ENCODE measurements at places on chromosomes 2 and 18.

DNA sequence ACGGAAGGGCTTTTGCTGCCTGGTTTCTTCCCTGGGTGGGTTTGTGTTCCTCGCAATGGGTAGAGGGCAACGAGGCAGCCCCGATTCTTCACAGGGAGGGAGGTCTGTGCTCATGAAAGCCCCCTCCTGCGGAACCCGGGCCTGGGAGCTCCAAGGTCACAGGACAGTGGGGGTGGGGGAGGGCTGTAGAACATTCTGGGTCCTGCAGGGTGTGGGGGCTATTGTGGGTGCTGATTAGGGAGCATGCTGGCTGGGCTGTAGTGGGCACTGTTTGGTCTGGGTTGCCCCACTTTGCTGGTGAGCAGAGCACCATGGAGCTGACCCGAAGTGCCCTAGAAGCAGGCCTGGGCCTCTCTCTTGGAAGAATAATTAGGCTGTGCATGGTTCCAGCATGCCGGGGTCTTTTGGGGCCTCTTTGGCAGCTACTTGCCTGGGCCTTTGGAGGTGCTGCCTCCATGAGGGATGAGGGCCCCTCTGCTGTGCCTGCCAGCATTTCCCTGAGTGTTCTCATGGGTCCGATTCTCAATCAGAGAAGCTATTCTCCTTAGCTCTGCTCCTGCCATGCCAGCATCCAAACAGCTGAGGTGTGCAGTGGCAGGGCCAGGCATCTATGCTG is 232.2 kb upstream of the HS6ST1 start:
- DNase-seq, result no peak

GRCh38 chr2:14524803-14525080 is 107.8 kb upstream of the LRATD1 start:
- no peak for DNase-seq

GRCh38 chr2:89823556-89823955 is 1132.1 kb downstream of the RPIA start:
- DNase-seq, result no peak

- no peak for DNase-seq
Observed at GRCh38 chr2:205857520-205858237, 175.4 kb downstream of the NRP2 start.

GRCh38 chr2:62787386-62787785 is 81.9 kb downstream of the EHBP1 start:
- DNase-seq, result no peak

DNA sequence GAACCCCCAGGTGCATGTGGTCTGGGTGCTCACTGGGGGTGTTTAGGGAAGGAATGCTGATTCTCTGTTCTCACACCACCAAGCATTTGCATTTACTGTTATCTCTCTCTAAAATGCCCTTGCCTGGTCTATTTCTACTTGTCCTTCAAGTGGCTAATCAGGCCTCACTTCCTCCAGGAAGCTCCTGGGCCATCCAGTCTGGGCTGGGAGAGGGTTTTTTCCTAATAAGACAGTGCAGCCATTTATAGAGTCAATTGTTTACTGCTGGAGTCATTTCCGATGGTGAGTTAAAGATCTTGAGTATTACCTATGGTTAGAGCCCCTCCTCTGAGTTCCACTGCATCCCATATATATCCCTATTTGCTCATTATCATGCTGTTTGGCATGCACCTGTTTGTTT is 25.2 kb upstream of the ITGA6 start:
- no peak for DNase-seq

- DNase-seq, result no peak
Observed at GRCh38 chr2:154655499-154655898, 43.0 kb upstream of the KCNJ3 start.

GRCh38 chr2:196101325-196101991 is 32.8 kb upstream of the DNAH7 start:
- no peak for DNase-seq

GRCh38 chr2:170122883-170123547 is 54.9 kb upstream of the MYO3B start:
- DNase-seq, result no peak

- DNase-seq, result no peak
Observed at GRCh38 chr2:231008131-231008530, 12.2 kb downstream of the SPATA3 start.

- no peak for DNase-seq
Observed at GRCh38 chr2:235216901-235217300, 265.1 kb downstream of the SH3BP4 start.

- DNase-seq, result no peak
Observed at GRCh38 chr2:1556776-1557466, 143.7 kb downstream of the TPO start.

GRCh38 chr2:141741652-141742051 is 389.2 kb downstream of the LRP1B start:
- no peak for DNase-seq

- DNase-seq, result no peak
Observed at GRCh38 chr2:112183327-112184025, 45.3 kb downstream of the FBLN7 start.

GRCh38 chr2:144267239-144267638 is 252.7 kb downstream of the ZEB2 start:
- DNase-seq, result no peak

- DNase-seq, result no peak
Observed at GRCh38 chr2:175137793-175138192, 30.2 kb downstream of the ATF2 start.

GRCh38 chr18:65924904-65925303 is 174.1 kb downstream of the CDH7 start:
- DNase-seq, result no peak

DNA sequence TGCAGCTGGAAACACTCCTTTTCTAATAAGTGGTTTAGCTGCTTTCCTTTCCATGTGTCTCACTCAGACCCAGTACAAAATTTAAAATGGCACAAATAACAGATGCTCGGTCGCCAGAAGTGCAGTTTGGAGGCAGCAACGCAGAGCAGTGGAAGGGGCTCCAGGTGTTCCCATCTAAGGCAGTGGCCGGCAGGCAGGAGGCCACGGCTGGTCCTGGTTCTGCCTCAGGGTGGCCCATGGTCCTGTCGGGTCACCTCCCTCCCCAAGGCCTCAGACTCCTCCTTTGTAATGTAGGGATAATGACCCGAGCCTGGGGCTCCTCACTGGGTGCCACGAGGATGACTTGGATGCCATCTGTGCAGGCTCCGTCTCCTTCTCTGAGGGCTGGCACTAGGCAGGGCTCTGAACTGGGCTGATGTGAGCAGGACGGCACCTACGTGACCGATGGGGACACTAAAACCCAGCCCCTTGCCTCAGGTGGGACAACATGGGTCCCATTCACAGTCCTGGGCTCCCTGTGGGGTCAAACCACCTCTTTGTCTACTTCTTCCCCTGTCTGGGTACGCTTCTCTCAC is 80.9 kb upstream of the SLC66A3 start:
- no peak for DNase-seq

DNA sequence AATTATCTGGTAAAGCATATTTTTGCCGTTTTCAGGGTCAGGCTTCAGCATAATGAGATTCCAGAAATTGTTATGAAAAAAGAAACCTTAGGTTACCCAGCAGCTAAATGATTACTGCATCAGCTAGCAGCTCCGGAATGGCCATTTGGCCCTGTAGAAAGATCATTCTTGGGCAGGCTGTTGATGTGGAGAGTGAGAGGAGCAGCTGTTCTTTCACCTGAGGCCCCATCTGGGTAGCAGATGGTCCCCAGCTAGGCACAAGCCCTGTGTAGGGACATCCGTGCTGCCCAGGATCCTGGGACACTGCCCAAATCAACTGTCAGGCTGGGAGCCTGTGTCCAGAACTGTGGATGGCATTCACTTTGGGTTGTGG is 61.8 kb downstream of the NEDD4L start:
- DNase-seq, result no peak

DNA sequence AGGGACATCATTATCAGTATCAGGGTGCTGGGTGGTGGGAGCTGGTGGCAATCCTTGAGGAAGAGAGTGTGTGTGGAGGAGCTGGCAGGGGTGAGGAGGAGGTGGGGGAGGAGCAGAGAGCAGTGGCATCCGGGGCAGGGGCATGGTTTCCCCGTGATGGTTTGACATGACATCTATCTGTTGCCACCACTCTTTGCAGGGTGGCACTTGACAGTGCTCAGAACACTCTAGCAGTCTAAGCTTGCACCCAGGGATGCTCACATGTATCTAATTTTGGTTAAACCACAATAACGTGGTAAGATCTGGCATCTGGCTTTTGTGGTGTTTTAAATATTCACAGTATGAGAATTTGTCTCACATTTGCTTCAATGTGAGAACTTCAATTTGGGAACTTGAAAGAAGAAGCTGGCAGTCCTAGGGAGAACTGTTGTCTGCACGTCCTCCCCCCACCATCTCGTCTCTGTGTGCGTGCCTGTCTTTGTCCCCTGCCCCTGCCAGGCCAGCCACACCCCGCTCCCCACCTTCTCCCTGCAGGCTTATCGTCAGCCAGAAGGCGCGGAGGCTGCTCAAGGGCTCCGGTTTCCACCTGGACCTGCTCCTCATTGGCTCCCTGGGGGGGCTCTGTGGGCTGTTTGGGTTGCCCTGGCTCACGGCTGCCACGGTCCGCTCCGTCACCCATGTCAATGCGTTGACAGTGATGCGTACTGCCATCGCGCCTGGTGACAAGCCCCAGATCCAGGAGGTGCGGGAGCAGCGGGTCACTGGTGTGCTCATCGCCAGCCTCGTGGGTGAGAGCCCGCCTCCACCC is 11.7 kb downstream of the SLC4A3 start:
- DNase-seq, result no peak

DNA sequence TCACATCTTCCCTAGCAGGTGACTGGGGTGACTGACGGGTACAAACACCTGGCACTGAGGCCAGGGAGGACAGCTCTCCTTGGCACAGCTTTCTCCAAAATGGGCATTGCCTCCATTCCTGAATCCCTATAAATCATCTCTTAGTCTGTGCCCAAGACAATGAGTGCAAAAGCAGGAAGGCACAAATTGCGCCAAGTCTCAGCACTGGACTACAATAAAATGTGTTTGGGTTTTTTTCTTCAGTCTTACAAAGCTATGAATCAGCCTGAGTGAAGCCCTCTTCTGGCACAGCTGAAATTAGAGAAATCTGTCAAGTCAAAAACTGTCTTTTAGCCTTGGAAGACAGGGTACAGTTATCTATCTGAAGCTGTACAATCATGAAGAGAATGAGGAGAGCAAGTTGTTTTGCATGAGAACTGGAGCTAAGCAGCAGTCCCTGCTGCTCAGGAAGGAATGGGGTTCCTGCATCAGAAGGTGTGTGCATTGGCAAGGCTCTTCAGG is 90.8 kb downstream of the EPB41L3 start:
- no peak for DNase-seq

- no peak for DNase-seq
Observed at GRCh38 chr18:71442731-71443141, 1101.4 kb downstream of the CBLN2 start.

- DNase-seq, result no peak
Observed at GRCh38 chr2:188235364-188235763, 56.3 kb upstream of the GULP1 start.

- no peak for DNase-seq
Observed at GRCh38 chr2:206471524-206472062, 28.3 kb downstream of the ADAM23 start.

DNA sequence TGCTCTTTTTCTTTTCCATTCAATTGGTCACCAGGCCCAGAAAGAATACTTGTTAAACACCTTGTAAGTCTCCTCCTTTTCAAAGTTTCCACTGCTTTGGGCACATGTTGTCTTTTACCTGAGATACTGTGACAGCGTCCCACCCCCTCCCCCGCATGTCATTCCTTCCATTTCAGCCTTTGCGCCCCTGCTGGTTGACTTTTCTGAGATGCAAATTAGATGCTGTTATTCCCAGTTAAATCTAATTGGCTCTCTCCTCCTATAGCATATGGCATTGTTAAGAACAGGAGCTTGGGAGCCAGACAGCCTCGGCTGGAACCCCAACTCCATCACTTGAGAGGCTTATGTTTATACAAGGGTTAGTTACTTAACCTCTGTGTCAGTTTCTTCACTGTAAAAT is 80.3 kb upstream of the GAREM1 start:
- DNase-seq, result no peak

GRCh38 chr2:29829841-29830240 is 91.5 kb downstream of the ALK start:
- DNase-seq, result no peak

- no peak for DNase-seq
Observed at GRCh38 chr2:233489666-233490065, 76.9 kb downstream of the USP40 start.

DNA sequence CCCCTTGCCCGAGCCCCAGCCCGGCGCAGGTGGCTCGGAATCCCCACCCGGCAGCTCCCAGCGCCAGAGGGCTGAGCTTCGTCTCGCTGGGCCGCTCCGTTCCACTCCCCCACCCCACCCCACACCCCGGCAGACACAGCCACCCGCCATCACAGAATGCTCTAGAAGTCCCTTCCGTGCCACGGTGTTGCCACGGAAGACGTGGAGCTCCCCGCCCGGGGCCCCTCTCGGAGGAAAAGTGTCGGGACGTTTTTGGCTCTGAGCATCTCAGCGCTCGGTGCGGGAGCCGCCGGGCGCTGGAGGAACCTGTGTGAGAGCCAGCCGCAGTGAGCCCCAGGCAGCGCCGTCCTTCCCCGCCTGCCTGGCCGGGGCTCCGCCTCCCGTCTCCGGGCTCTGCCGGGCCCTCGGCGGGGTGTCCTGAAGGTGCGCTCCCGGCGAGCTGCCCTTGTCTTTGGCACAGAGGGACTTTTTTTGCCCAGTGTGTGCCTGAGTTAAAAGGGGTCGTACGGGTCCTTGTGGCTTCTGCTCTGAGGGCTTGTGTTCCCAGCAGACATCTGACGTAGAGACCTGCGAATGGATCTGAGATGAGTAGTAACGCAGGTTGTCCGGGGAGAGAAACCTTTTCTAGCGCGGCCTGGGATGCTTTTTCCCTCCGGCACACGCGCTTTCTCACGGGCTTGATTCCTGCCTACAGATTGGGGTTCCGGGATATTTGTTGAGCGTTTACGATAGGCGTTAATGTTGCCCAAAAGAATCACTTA is 1.8 kb downstream of the ZCCHC2 start:
- peak; percentile 39 for DNase-seq
